ENCODE measurements at places on chromosomes 6 and 20.

GRCh38 chr20:43827940-43828562 lies 86.6 kb upstream of the TOX2 start:
- H3K27ac ChIP-seq = no peak overlapping the region
- no peak overlapping the region for H3K4me3 ChIP-seq
- no peaks in the 10 kb centered on the region for H3K36me3 ChIP-seq
- no peaks in the 10 kb centered on the region for H3K4me1 ChIP-seq
- peaks cover 7% of the 10 kb centered on the region for H3K27me3 ChIP-seq
- DNase-seq = no peak

- no peak overlapping the region for H3K4me3 ChIP-seq
- peaks cover 6% of the 10 kb centered on the region for H3K27me3 ChIP-seq
- H3K4me1 ChIP-seq = peaks cover 37% of the 10 kb centered on the region
- H3K36me3 ChIP-seq = peaks cover 7% of the 10 kb centered on the region
Observed at GRCh38 chr6:26379292-26379691, 3.6 kb upstream of the BTN2A2 start.

GRCh38 chr6:20769631-20770030 lies 235.4 kb downstream of the CDKAL1 start:
- H3K36me3 ChIP-seq = no peaks in the 10 kb centered on the region
- H3K4me1 ChIP-seq = peaks cover 7% of the 10 kb centered on the region
- no peak overlapping the region for H3K27ac ChIP-seq
- no peaks in the 10 kb centered on the region for H3K27me3 ChIP-seq

- peaks cover 4% of the 10 kb centered on the region for H3K27me3 ChIP-seq
- no peak overlapping the region for H3K27ac ChIP-seq
- no peak for DNase-seq
- H3K4me1 ChIP-seq = no peaks in the 10 kb centered on the region
Observed at GRCh38 chr20:37228656-37229055, 33.0 kb downstream of the GHRH start.

DNA sequence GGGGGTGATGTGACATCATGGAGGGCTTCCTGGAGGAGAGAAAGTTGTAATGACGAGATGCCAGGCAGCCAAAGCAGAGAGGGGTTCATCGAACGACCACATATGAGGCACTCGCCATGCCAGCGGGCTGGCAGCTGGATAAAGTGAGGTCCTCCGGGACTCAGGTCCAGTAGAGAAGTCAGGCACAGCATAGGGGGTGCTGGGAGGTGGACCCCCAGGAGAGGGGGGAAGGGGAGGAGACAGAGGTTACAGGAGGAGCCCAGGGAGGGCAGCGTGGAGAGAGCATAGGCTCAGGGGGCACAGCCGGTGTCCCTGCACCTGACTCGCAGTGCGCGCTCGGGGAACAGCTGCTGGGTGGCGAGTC lies 174.7 kb downstream of the BMP7 start:
- DNase-seq = no peak
- H3K4me1 ChIP-seq = no peaks in the 10 kb centered on the region
- no peak overlapping the region for H3K27ac ChIP-seq
- H3K4me3 ChIP-seq = no peak overlapping the region
- peaks cover 24% of the 10 kb centered on the region for H3K27me3 ChIP-seq

DNA sequence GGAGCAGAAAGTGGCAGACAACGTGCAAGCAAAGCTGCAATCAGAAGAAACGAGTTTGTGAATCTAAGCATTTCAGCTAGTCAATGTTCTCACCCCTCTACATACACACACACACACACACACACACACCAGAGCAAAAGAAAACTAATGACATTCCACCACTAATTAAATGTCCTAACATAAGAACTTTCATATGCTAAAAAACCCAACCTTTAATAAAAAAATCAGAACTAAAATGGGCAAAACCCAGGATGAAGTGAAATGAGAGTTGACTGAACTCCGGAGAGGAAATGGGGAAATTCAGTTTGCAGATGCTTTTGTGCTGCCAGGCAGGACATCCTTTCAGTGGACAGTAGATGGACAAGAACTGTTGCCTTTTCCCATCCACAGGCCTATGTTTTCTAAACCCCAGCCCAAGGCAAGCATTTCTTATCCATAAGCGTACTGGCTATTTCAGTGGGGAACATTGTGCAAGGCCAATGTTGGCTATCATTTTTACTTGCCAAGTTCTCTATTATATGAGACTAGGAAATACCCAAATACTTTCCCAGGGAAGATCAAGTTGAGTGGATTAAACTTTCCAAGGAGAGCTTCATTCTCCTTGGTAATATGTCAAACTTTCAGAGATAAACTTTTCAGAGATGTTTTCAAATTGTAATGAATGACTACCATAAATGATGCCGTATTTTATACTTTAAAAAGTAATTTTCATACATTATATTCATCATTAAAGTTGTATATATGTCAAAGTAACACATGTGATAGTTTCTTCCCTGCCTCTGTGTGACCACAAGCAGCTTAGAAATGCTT lies 27.3 kb downstream of the RIN2 start:
- H3K36me3 ChIP-seq = no peaks in the 10 kb centered on the region
- H3K4me1 ChIP-seq = peaks cover 27% of the 10 kb centered on the region
- DNase-seq = no peak
- no peak overlapping the region for H3K4me3 ChIP-seq
- peak overlapping the region; percentile 72 for H3K27ac ChIP-seq

GRCh38 chr20:879626-880025 lies 36.5 kb downstream of the ANGPT4 start:
- H3K4me3 ChIP-seq = no peak overlapping the region
- H3K27ac ChIP-seq = no peak overlapping the region
- no peak for DNase-seq
- H3K27me3 ChIP-seq = no peaks in the 10 kb centered on the region

DNA sequence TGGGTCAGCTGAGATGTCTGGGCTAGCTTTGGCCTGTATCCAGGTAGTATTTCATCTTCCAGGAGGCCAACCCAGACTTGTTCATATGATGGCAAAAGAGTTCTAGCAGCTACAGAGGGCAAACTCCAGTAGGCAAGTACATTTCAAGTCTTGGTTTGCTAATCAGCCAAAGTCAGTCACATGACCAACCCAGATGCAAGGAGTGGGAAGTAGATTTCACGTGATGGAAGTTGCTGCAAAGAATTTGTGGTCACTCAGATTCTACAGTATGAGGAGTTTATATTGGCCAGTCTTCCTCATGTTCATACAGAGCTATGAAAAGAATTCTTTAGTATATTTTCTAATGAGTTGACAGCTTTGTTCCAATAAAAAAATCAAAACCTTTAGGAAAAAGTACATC lies 101.8 kb downstream of the PHACTR1 start:
- H3K27ac ChIP-seq = no peak overlapping the region
- no peak for DNase-seq
- peaks cover 6% of the 10 kb centered on the region for H3K4me1 ChIP-seq
- no peak overlapping the region for H3K4me3 ChIP-seq
- H3K27me3 ChIP-seq = no peaks in the 10 kb centered on the region

- DNase-seq = no peak
- peaks cover 6% of the 10 kb centered on the region for H3K27me3 ChIP-seq
- no peak overlapping the region for H3K27ac ChIP-seq
- peaks cover 49% of the 10 kb centered on the region for H3K4me1 ChIP-seq
Observed at GRCh38 chr20:53870426-53871315, 199.7 kb downstream of the BCAS1 start.

DNA sequence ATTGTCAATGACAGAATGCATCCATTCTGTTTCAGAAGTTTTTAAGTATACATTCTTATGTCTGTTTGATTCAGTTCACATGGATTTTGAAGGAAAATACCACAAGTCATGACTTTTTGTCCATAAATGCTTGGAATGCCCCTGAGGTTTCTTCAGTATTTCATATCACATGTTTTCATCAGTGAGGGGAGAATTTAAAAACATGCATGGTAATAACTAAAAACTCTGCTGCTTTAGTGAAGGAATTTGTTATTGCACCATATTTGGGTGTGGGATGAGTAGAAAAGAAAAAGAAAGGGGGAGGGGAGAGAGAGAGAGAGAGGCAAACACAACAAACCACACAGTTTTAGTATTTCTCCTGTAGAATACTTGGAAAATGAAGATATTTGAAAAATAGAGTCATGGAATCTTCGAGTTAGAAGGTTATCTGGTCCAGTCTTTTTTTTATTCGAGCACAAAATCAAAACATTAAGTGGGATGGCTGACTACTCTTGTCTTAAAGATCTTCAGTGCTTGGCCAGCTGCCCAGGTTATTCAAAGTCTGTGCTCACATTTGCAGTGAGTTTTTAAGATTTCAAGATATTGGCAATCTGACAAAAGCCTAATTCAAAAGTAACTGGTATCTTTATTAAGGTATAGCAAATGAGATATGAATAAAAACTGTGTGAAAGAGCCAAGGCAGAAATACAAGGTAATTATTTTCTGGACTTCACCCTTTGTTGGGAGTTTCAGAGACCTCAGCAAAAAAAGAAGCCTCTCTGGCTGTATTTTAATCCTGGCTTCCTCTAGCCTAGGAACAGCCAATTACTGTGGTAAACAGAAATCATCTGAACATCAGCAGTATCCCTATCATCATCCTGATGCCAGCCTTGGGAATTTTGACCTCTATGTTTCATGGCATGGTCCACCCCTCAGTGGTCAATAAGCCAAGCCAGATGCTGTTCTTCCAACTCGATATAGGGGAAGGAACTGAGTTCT lies 687.9 kb upstream of the CITED2 start:
- no peaks in the 10 kb centered on the region for H3K27me3 ChIP-seq
- DNase-seq = no peak
- H3K4me1 ChIP-seq = no peaks in the 10 kb centered on the region
- H3K27ac ChIP-seq = no peak overlapping the region
- H3K36me3 ChIP-seq = no peaks in the 10 kb centered on the region

DNA sequence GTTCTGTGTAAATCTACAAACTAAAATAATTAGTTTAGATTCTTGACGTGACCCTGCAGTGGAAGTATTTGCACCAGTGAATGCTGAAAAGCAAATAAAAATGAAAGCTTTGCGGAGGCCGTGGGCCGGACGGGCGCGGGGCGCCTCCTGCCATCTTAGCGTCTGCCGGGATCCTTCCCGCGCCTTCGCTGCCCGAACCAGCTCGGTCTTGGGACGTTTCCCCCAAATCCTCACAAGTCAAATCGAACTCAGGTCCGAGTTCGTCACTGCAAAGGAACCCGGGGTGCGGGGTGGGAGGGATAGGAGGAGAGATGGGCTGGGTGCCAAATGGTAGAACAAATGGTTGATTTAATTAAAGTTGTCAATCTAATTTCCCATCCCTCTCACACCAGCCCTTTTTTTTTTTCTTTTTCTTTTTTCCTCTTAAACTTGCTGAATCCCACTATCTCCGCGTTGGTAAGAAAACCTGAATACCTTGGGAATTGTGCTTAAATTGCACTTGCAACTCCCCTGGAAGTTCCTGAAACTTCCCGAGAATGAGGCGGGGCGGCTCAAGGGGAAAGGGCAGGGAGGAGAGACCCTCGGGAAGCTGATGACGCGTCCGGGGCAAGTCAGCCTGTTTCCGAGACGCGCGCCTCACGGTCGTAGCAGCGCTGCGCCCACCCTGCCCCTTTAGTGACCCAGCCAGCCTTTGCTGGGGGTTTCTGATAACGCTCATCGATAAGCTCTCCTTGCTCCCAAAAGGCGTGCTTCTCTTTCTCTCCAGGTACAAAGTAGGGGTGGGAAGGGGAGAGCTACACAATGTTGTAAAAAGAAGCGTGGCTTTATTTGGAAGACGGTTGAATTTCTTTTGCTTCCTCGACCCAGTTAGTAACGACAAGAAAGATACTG lies 1.8 kb downstream of the GJA1 start:
- H3K4me1 ChIP-seq = peaks cover 29% of the 10 kb centered on the region
- peaks cover 21% of the 10 kb centered on the region for H3K36me3 ChIP-seq
- peak; percentile 60 for DNase-seq
- H3K4me3 ChIP-seq = peak overlapping the region; percentile 96
- peak overlapping the region; percentile 81 for H3K27ac ChIP-seq

GRCh38 chr6:111122458-111123286 lies 35.4 kb downstream of the SLC16A10 start:
- H3K36me3 ChIP-seq = no peaks in the 10 kb centered on the region
- peaks cover 4% of the 10 kb centered on the region for H3K4me1 ChIP-seq
- H3K27me3 ChIP-seq = no peaks in the 10 kb centered on the region
- DNase-seq = no peak
- H3K27ac ChIP-seq = no peak overlapping the region
